GDM1 (cell line): ENCODE measurements at places on chromosomes 6 and 20.

DNA sequence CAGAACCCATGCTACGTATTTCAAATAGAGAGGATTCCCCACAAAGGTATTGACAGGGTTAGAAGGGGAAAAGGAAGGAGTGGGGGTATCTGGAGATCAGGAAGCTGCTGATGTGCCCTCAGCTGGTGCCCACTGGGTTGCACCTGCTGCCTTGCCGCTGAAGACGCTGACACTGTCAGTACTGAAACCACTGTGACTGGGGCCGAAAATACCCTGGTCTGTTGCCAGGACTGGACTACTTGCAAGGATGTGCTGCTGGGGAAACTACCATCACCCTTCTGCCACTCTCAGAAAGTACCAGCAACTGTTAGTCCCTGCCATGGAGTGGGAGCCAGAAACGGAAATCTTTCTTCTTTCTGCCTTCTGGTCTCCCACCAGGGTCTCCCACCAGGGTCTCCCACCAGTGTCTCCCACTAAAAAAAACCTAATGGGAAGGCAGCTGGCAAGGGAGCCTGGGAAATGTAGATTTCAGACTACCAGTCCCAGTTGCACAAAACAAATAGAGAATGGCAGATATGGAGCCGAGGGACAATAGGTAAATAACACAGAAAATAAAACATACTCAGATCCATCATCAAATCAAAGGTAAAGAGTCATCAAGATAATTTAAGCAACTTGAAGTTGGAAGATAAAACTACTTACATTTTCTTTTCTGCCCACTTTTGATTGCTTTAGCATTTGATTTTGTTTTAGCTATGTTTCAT lies 204.8 kb downstream of the TPBG start:
- DNase-seq, result no peak

GRCh38 chr6:158286413-158286812 lies 25.9 kb upstream of the TULP4 start:
- DNase-seq, result no peak

DNA sequence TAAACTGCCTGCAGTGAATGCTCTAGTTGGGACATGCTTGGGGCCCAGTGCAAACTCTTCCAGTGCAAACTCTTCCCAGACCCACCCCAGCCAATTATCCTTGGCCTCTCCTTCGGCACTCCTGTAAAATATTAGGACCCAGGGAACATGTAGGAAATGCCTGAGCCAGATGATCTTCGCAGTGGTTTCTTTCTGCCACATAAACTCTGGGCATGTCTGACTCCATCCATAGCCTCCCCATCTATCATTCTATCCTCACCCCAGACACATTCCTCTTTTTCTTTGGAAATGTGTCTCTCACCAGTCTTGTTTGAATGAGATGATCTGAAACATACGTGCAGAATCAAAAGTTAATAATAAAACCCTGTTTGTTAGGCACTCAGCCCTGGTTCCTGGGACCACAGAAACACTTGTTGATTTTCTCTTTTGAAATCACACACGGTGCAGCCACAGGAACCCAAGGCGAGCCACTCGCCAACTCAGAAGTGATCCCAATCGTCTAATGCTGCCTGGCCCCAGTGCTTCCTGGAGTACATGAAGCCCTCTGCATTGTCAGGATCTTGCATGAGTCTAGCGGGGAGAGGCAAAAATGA lies 108.9 kb upstream of the CST7 start:
- no peak for DNase-seq

DNA sequence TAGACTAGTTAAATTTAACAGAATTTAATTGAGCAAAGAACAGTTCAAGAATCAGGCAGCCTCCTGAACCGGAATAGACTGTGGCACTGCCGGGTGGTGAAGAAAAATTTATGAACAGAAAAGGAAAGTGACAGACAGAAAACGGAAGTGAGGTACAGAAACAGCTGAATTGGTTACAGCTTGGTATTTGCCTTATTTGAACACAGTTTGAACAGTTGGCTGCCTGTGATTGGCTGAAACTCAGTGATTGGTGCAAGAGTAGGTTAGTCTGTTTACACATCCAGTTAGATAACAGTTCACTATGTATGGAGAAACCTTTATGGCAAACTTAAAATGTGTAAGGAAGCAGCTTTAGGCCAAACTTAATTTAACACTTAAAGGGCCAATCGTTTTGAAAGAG lies 116.0 kb upstream of the CITED2 start:
- no peak for DNase-seq

GRCh38 chr20:3874194-3874844 lies 14.9 kb upstream of the PANK2 start:
- no peak for DNase-seq
